NCI-H187 (cell line): ENCODE measurements at places on chromosomes 13 and 19.

DNA sequence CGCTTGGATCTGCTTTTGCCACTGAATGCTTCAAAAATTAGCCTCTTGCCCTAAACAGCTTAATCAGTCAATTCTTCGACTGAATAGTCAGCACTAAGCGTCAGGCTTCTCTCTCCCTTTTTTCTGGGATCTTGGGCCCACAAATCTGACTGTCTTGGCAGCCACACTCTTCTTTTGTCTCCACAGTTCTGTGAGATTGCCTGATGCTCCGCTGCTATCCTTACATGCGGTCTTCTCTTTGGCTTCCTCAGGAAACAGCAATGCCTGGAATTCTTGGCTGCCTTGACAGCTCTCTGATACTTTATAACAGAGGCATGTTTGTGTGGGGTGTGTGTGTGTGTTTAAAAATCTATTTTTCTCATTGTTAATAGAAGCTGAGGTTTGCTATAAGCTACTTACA, 32.6 kb downstream of the ERCC5 start:
- DNase-seq = no peak

DNA sequence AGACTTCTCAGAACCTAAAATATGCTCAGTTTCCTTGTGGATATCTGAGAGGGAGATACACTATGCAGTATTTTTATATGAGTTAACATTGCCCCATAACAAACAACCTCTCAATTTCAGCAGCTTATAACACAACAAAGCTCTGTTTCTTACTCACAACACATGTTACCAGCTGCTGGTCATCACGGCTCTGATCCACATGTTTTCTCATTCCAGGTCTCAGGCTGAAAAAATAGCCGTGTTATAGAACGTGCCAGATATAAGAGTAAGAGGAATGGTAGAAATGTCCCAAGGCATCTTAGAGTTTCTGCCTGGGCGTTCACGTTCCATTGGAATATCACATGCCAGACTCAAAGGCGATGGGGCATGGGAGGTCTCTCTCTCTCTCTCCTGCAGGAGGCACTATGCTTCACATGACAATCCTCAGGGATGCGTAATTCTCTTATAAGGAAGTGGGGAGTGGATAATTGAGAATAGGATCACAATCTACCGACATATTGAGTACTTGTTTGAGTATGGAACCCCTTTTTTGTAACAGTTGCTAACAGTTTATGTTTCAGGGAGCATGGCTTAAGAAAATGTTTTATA, 246.6 kb downstream of the NHLRC3 start:
- no peak for DNase-seq

- DNase-seq = no peak
These were observed 932.0 kb downstream of the SLITRK6 start for GRCh38 chr13:84867246-84867645.

DNA sequence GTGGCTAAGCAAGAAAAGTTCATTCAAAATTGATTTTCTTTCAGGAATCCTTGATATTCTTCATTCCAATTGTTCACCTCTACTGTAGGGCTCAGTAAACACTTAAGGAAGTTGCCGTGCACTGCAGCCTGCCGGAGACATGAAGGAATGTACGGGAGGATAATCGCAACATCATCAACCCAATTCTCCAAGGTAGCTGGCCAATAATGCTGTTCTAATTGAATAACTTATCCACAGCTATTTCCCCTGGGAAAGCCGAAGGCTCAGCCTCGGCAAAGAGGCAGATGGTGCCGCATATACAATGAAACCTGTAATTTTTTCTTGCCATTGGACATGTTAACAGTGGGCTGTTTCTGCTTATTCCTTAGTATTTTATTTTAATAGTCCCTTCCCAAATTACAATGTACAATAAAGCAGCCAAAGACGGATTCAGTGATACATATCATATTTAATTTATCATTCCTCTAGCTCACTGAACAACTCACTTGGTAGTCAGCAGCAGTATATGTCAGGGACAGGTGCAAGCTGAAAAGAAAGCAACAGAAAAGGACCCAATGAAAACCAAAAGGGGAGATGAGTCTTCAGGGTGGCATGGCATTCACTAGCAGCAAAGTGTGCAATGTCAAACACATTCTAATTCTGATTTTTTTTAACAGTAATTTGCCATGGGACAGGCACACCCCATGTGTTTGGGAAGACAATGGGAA, 420.5 kb upstream of the KLF12 start:
- no peak for DNase-seq
